ENCODE measurements at places on chromosomes 3 and 15.

DNA sequence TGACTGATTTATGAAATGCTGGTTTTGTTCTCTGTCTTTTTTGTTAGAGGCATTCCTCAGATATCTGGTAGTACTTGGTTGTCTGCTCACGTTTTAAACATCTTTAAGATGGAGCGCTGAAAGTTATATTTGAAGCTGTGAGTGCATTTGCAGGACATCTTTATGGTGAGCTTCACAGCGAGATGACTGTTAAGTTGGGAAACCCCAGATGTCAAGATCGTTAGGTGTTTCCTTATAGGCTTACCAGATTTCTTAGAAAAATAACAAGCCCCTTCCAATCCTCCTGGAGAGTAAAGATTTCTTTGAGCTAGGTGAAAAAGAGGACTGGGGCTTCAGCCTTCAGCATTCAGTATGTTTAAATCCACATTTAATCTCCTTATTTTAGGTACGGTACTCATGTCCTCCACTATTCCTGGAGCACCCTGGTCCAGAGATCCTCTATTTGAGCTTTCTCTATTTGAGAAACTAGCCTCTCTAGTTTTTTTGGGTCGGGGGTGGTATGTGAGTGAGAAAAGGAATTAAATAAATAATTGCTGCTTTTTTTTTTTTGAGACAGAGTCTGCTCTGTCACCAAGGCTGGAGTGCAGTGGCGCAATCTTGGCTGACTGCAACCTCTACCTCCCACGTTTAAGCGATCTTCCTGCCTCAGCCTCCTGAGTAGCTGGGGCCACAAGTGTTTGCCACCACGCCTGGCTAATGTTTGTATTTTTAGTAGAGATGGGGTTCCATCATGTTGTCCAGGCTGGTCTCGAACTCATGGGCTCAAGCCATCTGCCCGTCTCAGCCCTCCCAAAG lies 72.3 kb downstream of the ZNF609 start:
- no peak for DNase-seq

GRCh38 chr15:101288905-101289513 lies 6.0 kb downstream of the SNRPA1 start:
- no peak for DNase-seq

DNA sequence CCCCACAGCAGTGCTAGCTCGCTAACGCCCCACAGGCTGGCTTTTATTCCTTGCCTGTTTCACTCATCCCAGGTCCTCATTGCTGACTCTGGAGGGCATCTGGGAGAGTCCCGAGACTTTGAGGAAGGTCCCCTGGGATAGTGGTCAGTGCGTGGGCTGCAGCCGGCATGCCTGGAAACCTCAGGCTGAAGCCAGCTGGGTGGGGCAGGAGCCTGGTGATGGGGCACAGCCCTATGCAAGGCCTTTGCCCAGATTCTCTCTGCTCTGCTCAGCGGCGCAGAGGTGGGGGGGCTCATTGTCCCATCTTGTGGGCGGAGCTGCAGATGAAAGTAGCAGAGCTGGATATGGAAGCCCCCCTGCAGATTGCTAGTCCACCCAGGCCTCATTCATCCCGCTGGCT lies 55.7 kb upstream of the SMAD6 start:
- no peak for DNase-seq

DNA sequence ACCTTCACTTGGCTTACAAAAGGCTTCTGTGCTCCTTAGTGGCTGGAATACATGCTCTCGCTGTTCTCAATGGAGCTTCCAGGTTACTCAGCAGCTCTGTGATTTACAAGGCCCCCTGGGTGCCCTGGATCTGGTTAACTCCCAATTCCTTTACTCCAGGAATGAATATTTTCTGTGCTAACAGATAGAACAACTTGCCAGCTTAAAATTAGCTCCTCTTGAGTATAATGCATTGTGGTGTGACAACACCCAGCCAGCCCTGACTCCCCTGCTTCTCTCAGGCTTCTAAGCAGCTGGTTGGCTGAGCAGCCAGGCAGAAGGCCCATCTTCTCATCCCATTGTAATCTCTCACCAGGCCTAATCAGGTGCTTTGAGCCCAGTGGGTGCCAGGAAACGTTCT lies 246.4 kb downstream of the ALCAM start:
- no peak for DNase-seq

DNA sequence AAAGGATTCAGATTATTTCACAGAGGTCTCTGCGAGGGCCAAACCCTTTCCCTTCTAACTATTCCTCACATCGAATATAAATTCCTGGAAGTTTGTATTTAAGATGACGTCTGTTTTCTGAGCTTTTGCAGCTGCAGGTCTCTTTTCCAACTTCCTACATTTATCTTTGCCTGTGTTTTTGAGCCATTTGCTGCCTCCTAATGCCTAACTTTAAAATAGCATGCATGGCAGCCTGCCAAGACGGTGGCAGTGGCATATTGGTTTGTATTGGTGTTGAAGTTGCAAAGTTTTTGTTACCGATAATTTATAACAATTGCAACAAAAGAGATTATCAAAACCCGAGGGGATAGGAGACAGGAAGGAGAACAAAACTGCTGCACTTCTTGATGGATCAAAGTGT lies 187.1 kb upstream of the DNAJC19 start:
- no peak for DNase-seq

GRCh38 chr3:163043074-163043473 lies 1546.5 kb downstream of the OTOL1 start:
- DNase-seq: no peak

DNA sequence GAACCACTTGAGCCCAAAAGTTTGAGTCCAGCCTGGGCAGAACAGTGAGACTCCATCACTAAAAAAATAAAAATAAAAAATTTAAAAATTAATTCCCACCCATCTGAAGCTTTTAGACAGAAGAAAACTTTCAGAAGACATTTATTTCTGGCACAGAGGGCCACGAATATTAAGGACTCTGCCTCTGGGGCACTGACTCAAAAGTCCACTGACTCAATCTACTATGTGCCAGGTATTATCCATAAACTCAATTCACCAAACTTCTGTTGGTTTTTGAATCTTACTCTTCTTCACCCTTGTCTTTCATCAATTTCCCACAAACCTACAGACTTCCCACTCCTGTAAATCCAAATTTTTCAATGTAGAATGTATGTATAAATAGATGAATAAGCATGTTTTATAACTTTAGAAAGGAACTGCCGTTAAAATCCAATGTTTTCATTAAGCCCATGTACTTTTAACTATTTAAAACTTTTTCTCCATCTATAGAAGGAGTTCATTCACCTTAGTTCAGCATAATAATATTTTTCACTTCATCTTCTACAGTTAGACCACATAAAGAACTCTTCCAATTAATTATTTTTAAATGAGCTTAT lies 19.9 kb downstream of the ATP13A3 start:
- no peak for DNase-seq

DNA sequence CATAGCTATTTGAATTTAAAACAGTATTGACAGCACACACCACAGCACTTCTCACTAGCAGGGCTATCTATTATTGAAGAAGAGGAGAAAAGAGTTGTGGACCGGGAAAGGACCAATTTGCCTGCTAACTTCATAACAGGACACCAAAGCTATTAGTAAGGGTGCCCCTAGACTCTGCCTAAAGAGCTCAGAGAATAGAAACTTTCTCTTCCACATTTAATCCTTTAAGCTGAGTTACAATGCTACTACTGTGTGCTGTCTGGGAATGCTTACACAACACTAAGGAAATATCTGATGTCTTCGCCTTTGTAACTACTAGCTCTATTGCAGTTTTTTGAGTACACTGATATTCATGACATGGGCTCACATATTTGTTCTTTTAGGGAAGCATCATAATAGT lies 13.5 kb upstream of the AADAC start:
- DNase-seq: no peak

- DNase-seq: no peak
These were observed 24.7 kb downstream of the KAT2B start for GRCh38 chr3:20064796-20065564.

DNA sequence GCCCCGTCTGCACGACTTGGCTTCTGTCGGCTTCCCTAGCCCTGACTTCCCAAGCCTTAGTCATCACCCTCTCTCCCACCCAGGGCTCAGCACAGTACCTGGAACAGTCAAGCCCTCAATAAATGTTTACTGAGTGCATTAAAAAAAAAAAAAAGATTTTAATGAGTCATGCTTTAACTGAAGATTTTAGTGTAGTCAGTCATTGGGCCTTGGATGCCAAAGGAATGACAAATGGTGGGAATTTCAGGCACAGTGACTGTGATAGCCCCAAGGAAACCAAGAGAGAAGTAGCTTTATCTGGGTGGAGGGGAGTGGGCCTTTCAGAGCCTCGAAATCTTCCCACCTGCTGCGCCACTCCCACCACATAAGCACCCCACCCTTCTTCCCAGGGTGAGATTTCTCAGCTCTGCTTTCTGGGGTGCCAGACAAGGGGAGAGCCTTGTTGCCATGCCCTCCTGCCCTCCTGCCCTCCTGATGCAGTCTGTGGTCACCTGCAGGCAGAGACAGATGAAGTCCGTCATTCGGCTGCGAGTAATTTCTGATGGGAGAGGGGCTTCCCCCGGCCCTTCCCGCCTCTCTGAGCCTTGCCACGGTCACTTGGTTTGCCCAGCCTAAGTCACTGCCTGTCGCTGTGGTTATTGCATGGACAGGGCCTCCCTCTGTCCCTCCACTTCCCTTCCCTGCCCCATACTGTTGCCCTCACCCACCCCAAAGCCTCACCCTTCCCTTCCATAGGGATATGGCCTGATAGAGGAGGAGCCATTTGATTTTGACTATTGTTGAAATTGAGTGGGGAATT lies 41.8 kb downstream of the SMAD3 start:
- DNase-seq: no peak

DNA sequence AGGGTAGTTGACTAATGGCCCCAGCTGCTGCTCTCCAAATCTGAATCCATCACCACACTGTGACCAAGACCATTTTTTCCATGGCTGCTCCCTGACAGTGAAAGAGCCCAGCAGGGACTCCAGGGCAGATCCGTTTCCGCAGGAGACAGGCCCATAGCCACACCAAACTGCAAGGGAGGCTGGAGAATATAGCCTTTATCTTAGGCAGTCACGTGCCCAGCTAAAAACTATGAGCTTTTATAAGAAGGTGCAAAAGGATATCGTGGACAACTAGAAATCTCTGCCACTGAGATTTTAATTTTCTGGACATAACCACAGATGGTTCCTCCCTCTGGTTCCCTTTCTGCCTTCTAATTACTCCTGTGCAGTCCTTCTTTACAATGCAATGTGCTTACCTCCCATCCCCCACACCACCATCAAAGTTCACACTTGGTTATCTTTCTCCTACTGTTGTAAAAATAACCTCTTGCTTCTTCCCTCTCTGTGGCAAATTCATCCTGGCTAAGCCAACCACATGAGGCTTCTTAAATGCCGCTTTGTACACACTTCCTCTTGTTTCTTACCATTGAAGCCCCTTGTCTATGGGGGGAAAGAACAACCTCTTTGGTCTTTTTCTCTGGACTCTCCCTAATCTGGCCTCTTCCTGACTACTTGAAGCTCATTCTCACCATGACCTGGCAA lies 233.7 kb downstream of the SHQ1 start:
- DNase-seq: no peak

- no peak for DNase-seq
These were observed 66.9 kb upstream of the NTRK3 start for GRCh38 chr15:88323468-88323867.

DNA sequence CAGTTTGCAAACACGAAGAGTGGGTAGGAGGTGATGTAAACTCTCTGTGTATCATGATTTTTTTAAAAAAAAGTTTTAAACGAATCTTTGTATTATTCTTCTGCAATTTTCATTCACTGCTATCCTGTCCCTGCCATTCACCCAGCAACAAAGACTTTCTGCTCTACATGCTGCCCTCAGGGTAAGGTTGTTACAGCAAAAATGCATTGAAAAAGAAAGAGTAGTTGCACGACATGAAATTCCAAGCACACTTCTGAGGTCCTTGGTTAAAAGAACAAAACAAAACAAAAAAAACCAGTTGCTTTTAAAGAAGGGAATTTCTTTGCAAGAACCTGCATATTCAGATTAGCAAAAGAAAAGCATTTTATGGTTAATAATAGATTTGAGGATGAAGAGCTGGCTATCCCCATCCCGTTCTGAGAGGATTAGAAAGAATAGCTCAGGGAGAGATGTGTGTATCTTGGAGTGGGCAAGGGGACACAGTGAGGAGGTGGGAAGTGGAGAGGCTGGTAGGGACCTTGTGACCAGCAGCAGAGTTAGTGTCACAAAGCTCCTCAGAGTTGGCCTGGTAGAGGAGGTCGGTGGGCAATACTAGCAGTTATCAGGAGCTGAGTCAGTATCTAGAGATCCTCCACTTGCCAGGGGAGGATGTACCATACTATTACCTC lies 290.8 kb downstream of the NEK10 start:
- DNase-seq: no peak

GRCh38 chr3:47441796-47442551 lies 33.8 kb downstream of the SCAP start:
- no peak for DNase-seq

DNA sequence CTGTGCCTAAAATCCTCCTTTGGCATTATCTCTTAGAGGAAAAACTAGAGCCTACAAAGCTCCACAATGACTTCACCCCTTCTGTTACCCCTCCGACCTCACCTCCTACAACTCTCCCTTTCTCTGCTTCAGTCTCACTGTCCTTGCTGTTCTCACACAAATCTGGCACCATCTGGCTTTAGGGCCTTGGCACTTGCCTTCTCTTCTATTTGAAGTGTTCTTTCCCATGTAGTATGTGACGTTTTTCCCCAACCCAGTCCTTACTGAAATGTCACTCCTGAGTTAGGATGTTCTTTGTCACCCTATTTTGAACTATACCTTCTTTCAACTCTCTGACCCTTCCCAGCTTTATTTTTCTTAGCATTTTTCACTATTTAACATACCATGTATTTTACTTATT lies 8.7 kb downstream of the STX19 start:
- DNase-seq: no peak

DNA sequence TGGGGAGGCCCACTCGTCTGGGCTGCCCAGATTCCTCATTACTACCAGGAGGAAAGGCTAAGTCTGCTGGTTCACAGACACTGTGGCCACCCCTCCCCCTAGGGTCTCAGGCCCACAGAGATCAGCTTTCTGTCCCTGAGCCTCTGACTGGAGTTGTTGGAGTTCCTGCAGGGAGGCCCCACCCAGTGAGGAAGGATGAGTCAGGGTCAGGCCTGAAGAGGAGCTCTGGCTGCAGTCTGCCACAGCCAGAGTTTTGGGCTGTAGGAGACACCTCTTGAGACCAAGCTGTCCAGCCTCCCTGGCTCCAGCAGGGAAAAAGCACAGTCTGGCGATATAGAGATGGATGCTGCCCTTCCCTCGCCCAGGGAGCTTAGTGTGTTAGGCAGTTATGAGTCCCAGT lies 720.9 kb upstream of the SEMA6D start:
- no peak for DNase-seq

DNA sequence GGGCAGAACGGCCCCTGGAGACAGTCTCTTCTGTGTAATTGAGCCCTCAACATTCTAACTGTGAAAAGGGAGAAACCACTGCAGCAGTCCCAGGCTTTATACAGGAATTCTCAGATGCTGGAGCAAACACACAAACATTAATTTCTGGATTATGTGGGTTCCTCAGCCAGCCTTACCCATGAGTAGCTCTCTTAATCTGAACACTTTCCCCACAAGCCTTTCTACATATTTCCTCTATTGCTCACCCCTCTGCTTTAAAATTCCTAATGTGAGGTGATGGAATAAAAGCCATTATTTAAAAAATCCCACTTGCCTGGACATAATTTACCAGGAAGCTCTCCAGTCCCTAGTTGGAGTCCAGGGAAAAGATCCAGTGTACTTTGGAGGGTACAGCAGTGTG lies 139.0 kb downstream of the CTNNB1 start:
- DNase-seq: no peak
